ENCODE measurements at places on chromosomes 2 and 18.

DNA sequence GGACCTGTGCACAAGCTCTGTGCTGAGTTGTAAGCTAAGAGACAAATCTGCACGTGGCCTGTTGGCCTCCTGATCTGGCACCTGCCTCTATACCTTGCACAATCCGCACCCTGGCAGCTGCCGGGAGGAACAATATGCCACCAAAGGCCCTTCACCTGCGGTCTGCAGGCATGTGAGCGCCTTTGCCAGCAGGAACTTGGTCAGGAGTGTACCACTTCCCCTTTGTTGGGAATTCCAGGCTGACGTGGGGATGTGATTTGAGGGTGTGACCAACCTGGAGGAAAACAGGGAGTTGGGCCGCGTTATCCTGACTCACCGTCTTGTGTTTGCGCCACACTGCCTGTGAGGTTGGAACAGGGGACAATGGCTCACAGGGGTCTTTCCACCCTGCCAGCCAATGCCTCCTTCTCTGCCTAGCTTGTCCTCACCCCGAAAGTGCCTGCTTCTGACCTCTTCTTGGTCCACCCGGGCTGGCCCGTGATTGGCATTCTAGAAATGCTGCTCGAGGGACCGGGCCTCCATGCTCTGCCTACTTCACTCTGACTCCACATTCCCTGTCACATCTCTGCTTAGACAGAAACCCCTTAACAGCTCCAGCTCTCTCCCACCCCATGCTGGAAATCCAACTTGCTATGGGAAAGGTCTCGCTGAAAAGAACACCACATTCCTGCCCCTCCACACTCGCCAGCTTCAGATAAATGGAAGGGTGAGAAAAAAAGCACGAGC, 67.1 kb upstream of the MAP4K4 start:
- no peak for DNase-seq

GRCh38 chr18:64407606-64408005, 258.7 kb upstream of the LINC00305 start:
- DNase-seq, result no peak

DNA sequence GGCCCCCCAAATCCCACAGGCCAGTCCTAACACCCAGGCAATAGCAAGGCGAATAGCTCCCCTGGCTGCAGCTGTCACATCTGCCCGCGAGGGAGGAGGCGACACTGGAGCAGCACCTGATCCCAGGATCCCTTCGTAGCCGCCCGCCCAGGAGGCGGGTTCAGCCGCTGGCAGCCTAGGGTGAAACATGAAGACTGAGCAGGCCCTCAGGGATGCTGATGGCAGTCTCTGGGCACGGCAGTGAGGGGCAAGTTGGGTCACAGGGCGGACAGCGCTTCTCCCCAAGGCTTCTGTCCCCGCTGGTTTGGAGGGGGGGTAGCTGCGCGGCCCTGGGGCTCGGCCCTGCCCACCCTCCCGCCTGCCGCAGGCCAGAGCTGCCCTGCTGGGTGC, 1.9 kb downstream of the DNMT3A start:
- DNase-seq, result peak; percentile 57

DNA sequence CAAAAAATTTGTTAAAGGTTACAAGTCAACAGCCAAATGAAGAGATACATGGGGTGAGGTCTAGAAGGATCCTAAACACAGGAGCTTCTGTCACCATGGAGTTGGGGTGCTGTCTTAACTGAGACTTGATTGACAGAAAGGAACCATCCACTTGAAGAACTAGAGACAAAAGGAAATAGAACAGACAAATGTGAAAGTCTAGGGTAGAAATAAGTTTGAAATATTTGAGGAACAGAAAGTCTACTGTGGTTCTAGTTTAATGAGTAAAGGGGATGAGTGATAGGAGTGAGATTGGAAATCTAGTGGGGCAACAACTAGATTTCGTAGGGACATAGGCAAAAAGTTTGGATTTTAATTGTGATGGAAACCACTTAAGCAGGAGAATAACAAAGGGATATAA, 18.7 kb downstream of the RBBP8 start:
- no peak for DNase-seq

DNA sequence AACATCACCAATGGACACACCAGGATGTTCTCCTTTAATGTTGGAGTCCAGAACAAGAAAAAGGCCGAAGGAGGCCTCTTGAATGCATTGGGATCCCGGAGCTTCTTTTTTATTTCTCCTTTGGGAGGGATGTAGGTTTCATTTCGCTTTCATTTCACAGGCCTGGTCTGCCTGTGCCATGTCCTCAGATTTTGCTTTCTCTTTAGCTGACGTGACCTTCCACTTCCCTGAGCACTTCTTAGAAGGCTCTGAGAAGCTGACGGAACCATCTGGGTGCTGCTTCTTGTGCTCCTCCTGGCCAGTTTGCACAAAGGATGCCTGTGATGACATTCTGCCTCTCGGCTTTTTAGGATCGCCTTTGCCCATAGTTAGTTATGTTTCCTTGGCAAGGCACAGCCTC, 15.1 kb upstream of the MBOAT2 start:
- no peak for DNase-seq

- DNase-seq, result no peak
Observed at GRCh38 chr2:110843496-110843895, 111.1 kb downstream of the ACOXL start.

- DNase-seq, result no peak
Observed at GRCh38 chr18:39786477-39786876, 2168.6 kb upstream of the PIK3C3 start.

DNA sequence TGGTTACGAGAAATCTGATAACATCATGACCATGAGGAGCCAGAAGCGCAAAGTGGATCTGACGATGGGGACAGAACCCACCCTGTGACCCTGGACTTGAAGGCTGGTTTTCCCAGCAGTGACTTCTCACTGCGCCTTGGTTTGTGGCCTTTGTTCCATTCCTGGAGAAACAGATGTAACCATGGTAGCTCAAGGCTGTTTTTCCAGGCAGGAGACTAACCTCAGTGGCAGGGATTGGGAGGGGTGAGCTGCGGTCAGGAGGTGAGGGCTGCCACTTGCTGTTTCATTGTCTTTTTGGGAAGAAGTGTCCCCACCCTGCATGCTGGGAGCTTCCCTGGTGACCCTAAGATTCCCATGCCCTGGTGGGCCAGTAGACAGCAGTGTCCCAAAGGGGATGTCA, 116.4 kb upstream of the SMAD2 start:
- no peak for DNase-seq

GRCh38 chr18:55501579-55501978, 86.4 kb downstream of the TCF4 start:
- no peak for DNase-seq

DNA sequence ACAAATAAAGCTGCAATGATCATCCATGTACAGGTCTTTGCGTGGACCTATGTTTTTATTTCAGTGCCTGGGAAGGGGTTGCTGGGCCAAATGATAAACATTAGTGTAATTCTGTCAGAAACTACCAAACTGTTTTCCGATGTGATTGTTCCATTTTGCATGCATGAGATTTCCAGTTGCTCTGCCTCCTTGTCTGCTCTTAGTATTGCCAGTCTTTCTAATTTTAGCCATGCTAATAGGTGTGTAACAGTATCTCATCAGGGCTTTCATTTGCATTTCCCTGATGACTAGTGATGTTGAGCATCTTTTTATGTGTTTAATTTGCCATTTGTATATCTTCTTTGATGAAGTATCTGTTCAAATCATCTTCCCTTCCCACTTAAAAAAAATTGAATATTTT, 67.5 kb downstream of the SP110 start:
- no peak for DNase-seq

DNA sequence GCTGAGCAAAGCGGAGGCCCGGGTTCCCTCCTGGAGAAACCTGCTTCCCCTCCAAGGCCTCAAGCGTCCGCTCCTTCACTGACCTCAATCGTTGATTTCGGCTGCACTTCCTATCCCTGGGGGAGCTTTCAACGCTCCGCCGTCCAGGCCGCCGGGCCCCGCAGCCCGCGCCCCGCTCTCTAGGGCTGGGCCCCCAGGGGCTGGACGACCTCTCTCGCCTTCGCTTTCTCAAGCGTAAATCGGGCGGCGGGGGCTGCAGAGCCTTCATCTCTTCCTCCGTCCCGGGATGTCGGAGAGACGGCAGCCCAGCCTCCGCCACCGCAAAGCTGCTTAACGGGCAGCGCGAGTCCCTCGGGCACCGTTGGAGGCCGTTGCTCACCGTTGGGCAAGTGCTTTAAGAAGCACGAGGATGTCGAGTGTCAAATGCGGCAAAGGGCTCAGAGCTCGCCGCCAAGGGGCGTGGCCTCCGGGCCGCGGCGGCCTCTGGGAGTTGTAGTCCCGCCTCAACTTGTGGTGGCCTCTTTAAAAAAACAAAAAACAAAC, 8.5 kb downstream of the HES6 start:
- no peak for DNase-seq

DNA sequence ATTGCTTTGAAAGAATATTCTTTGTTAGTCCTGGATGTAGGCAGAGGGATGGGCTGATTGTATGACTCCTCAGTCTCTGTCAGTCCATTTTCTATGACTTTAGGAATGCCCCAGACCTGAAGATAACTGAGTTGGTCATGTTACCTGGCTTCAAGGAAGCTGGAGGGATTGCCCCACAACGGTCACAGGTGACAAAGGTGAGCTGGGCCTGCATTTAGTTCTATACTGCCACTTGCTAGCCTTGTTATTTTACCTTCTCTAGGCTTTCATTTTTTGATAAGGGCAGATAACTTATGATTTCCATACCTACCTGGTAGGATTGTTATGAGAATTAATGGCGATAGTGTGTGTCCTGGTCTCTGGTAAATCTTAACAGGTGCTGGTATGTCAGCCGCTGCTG, 260.1 kb downstream of the PRKCE start:
- DNase-seq, result no peak

- DNase-seq, result no peak
Observed at GRCh38 chr2:48693066-48693465, 62.5 kb downstream of the LHCGR start.

- no peak for DNase-seq
Observed at GRCh38 chr2:67717692-67718091, 320.6 kb downstream of the ETAA1 start.

- DNase-seq, result no peak
Observed at GRCh38 chr18:45403341-45404049, 211.8 kb upstream of the SLC14A2 start.

DNA sequence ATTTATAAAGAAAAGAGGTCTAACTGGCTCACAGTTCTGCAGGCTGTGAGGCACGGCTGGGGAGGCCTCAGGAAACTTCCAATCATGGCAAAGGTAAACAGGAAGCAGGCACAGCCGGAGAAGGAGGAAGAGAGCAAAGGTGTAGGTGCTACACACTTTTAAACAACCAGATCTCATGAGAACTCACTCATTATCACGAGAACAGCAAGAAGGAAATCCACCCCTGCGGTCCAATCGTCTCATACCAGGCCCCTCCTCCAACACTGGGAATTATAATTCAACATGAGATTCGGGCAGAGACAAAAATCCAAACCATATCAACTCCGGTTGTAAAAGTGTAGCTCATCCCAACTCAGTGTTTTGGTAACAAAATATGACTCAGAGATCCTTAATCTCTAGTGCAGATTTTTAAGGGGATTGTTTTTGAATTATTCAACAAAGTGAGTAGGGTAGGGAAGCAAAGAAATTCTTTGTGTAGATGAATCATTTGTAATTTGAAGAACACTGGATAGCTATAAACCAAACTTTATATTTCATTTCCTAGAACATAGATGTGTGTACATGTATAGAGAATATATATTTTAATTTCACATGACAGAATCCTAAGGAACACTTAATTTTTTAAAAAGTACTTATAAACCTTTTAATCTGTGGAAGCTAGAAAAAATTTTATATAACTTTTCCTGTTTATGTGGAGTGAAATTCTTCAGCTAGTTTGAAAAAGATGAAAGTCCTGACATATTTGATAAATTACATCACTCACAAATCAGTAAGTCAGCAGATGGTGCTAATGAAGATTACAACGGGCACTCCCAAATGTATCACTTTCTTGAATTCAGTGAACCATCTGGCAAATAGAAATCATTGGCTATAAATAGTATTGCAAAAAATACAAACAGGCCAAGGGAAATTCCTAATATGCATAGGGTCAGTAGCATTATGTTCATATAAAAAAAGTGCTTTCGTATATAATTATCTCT, 130.1 kb downstream of the OLA1 start:
- DNase-seq, result no peak

GRCh38 chr2:186848873-186849578, at the start of gene ZSWIM2:
TSS of gene ZSWIM2 (minus strand) at chr2:186849170. CDS start at chr2:186849130, 40 bp downstream.
- DNase-seq, result peak; percentile 61

DNA sequence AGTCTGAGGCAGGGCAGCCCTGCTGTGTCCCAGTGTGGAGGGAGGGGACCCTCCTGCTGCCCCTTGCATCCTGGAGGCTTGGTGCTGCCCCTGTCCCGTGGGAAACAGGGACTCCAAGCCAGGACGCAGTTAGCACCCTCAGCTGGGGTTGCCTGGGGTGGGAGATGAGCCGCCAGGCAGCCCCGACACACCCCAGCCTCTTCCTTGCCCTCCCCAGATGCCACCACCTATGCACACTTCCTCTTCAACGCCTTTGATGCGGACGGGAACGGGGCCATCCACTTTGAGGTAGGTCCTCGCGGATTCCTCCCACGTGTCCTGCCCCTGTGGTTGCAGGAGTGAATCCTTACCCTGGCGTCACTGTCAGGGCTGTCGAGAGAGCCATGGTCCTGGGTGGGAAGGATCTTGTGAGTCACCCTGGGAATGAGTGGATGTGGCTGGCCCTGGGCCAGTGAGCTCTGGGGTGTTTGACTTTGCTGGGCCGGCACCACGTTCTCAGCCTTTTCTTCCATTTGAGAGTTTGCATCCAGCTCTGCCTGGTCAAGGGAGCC, 27.5 kb upstream of the FAHD2A start:
- no peak for DNase-seq

GRCh38 chr2:239523954-239524330, 123.1 kb upstream of the HDAC4 start:
- DNase-seq, result no peak

DNA sequence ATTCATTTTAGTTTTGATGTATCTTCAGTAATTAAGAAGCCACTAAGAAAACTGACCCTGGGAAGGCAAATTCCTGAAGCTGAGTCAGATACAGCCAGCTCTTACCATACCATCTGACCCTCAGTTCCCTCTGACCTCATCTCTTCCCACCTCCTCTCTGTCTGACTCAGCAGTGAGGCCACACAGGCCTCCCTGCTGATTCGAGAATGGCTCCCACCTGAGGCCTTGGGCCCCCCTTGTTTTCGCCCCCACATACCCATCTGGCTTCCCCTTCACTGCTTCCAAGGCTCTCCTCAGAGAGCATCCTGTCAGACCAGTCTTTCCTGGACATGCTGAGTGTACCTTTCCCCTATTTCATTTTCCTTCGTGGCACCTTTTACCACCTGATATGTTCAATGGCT, 71.0 kb upstream of the CYP1B1 start:
- DNase-seq, result no peak

DNA sequence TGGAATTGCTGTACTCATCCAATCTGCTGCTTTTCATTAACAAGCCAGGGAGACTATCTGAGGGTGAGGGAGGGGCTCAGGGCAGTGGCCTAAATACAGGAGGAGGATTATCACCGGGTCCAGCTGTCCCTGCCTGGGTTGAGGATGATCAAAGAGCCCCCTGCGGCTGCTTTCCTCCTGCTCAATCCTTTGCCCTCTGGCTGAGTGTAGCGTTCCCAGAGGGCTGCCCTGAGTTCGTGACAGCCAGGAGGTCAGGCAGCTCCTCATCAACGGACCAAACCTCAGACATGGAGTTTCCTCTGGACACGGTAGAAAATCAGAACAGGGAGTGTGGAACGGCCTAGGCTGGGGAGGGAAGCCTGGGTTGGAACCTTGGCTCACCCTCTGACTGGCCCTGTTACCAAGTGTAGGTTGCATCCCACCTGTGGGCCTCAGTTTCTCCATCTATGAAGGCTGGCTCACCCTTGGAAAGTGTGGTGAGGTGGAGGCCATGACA, 23.5 kb downstream of the CIB4 start:
- no peak for DNase-seq

All from NCI-H187 (cell line).